Skeletal muscle cell (primary cell): ENCODE measurements at places on chromosomes 1 and 21.

DNA sequence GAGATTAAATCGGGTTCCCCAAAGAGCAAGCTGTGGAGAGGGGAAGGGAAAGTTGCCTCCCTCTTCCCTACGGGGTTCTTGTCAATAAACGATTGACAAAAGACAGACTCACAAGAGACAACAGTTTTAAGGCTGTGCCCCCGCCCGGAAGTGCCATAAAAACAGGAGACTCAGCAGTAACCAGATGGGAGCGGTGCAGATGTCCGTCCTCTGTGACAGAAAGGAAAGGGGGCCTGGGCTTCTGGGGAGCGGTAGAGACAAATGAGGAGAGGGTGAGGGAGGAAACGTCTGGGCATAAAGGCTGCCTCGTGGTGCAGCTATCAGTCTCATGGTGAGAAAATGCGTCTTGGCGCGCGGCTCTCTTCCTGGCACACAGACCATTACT is 5.9 kb downstream of the TP73 start:
- DNase-seq: no peak

- no peak for DNase-seq
These were observed 12.5 kb downstream of the TCP10L start for GRCh38 chr21:32572574-32573420.

DNA sequence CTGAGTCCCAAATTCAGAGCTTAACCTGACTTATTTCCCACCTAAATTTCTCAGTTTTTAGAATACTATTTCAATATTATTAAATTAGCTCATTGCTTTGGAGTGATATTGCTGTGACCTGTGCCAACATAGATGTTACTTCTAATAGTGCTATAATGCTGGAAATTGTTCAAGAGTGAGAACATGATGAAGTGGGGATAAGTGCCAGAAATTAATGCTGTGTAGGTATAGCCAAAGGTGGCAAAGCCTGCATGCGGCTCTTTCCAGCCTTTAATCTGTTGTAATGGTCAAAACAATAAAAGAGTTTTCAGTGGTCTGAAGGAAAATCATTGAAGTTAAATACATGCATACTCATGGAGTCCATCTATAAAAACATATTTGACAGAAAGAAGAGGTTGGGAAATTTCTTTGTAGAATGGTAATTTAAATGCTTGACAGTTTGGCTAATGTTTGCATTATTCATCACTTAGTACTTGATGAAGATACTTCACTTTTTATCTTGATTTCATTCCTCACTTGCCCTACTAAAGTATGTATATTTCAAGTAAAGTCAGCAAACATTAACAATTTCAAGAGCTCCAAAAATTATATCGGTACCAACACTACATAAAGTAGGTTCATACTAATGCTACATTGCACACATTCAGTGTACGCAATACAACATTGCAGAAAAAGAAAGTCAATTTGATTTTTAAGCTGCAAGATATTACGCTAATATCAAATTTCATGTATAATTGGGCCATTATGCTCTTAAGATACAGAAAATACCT is 82.1 kb downstream of the OLFM3 start:
- DNase-seq: no peak

DNA sequence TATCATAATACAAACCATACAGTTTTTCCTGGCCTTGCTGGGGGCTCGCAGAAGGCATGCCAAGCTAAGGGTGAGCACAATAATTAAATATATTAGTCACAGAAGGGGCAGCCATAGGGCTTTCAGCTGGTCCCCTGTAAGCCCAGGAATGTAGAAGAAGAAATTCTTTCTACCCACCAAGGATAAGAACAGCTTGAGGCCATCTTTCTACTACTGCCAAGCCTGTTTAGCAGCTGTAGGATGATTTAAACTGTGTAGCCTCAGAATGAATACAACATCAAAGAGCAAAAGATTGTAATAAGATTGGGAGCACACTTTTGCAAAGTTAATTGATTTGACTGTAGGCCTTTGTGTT is 171.5 kb downstream of the LRRC7 start:
- DNase-seq: no peak

DNA sequence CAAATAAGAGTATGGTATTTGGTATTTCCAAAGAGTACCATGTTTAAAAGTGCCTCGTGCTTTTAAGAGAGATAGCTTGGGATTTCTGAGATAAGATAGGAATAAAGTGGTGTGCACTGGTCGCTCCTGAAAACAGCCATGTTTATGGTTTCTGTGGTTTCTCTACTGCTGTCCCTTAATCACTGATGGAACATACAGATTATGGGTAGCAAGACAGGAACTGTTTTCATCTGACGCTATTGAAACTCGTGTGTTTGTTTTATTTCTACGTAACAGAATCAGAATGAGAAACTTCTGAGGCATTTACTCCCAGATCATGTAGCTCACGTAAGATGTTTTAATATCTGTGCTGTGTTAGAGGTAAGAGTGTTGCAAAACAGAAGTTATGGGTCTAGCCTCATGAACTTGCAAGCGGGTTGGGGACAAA is 126.0 kb downstream of the KIAA0319L start:
- DNase-seq: no peak

- no peak for DNase-seq
These were observed 782 bp downstream of the PCAT6 start for GRCh38 chr1:202811296-202812175.

- DNase-seq: no peak
These were observed 96.5 kb downstream of the LRRC53 start for GRCh38 chr1:74415935-74416334.

DNA sequence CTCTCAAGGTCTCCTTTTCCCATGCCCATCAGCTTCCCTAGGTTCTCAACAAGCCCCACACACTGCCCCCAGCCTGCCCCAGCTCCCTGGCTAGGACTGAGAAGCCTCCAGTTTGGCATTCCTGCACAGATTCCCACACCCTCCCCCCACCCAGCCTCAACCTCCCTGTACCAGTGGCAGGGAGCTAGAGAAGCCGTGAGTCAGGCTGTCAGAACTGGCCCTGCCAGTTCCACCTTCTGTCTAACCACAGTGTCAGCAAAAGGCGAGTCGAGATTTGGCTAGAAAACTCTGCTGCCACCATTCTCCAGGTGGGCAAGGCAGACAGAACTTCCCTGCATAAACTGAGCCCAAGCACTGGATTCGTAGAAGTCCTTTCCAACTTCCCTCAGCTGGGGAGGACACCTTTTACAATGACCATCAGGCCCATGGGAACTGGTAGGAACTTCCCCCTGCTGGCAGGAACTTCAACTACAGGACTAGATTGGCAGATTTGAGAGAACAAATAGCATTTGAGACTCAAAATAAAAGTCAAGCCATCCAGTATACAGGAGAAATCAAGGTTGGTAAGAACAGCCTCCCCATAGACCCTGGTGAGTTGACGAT is 31.0 kb downstream of the TNNT2 start:
- DNase-seq: peak; percentile 5

DNA sequence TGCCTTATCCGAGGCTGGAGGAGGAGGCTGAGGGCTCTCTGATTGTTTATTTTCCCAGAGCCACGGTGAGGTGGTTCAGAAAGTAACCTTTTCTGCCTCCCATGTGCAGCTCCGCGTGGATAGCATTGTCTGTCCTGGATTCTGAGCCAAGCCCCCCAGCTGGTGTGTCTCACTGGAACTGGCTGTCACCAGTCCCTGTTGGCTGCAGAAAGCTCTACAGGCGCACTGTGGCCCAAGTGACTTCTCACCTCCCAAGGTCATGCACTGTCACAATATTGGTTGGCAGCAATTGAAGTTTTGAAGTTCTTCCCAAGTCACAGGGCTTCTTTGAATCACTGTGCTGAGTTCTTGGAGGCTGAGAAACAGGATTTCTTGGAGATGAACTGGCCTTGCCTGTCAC is 8.2 kb downstream of the BMP8A start:
- DNase-seq: no peak

- no peak for DNase-seq
These were observed 3.9 kb upstream of the CD1C start for GRCh38 chr1:158285756-158286241.

DNA sequence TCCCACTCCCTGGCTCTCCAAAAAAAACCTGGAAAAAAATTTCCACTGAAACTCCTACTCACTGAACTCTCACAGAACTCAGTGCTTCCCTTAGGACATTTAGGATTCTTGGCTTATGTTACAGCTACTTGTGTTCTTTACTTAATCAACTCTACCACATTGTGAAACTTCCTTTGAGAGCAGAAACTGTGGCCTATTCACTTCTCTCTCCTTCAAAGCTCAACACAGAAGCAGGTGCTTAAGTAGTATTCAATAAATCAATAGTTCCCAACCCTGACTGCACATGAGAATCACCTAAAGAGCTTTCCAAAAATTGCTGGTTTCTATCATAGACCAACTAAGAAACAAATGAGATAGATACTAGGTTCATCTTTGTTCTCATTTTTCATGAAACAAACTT is 67.9 kb upstream of the DMRTA2 start:
- no peak for DNase-seq

DNA sequence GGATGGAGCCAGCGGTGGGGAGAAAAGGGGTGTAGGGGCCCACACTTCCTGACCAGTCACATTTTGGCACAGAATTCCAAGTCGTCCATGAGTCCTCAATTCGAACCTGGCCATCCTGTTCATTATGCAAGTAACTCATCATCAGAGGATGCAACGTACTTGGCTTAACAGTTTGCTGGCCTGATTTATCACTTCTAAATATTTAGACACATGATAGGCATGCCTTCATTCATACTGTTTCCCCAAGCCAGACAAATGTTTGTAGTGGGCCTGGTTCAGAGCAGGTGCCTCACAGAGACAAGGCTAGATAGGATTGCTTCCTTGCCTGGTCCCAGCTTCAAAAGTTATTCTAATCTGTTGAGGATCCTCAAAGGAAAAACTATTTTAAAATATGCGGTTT is 66.7 kb downstream of the WLS start:
- no peak for DNase-seq

GRCh38 chr1:214850432-214851050 is 232.0 kb upstream of the KCNK2 start:
- DNase-seq: no peak

- DNase-seq: no peak
These were observed 63.1 kb upstream of the PBX1 start for GRCh38 chr1:164495905-164496304.

DNA sequence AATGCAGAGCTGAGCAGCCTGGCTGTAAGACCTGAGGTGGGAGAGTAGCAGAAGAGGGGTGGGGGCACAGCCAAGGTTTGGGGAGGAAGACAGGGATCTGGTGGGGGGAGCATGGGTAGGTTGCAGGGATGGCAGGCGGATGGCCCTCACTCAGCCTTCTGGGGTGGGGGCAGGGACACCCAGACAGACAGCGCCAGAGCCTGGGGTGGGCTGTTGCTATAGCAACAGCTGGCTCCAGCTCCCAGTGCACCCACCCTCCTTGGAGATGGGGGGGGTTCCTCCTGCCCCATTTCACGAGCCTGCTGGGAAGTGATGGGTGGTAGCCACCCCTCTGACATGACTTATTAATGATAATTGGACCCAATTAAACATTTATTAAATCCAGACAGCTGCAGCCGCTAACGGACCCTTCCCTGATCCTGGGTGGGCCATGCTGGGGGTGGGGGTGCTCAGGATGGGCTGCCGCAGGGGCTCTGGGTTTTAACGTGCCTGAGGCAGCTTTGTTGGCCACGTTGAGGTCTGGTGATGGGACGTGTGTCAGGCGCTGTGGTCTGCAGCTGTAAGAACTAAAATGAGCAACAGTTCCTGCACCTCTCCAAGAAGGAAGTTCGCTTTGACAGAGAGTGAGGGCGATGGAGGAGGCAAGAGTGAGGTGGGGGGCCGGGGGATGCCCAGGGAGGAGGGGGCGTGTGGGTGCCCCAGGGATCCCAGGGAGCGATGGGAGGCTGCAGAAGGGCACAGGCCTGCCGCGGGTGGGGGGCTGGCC is 19.4 kb downstream of the AGRN start:
- DNase-seq: no peak

GRCh38 chr1:218867941-218868626 is 305.6 kb upstream of the LYPLAL1 start:
- no peak for DNase-seq

DNA sequence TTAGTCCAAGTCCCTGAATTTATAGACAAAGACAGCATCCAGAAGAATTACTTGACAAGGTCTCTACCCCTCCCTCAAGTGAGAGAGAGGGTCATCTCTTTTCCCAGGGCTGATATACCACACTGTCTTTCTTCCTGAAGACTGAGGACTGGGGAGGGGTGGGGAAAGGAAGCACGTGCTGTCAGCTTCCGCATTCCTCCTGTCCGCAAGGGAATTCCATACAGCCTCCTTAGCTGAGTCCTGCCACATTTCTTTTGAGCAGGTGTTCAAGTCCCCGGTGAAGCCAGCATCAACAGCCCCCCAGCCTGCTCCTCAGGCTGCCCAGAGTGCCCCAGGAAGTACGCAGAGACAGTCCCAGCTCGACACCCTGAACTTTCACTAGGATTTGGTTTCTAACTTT is 34.2 kb downstream of the PCAT6 start:
- no peak for DNase-seq

DNA sequence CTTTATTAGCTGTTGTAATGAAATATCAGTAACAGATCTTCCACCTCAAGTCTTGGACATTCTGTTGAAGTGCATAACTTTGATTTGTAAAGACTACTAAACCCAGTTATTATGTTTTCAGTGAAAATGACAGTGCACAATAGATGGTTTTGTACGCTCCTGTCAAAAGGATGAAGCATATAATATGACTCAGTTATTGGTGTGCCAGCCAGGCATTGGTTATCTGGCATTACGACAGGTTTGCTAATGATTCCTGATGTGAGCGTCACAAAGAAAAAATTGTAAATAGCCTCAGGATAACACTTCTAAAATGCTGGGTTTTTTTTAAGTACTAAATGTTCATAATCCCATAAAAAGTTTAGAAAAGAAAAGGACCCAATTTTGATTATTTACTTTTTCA is 147.9 kb downstream of the MAGI3 start:
- DNase-seq: no peak

GRCh38 chr1:234980291-234980644 is 148.4 kb downstream of the TOMM20 start:
- DNase-seq: no peak

GRCh38 chr1:35915693-35916092 is 15.2 kb upstream of the AGO3 start:
- DNase-seq: no peak
